ENCODE measurements at places on chromosomes 5 and 9. TPM values are rescaled to one million over a fixed set of nuclear protein-coding genes. Genes with fewer than 3 reads are reported as not detected.

ZNF367 gene
- 4.3 TPM for total RNA-seq

DNA sequence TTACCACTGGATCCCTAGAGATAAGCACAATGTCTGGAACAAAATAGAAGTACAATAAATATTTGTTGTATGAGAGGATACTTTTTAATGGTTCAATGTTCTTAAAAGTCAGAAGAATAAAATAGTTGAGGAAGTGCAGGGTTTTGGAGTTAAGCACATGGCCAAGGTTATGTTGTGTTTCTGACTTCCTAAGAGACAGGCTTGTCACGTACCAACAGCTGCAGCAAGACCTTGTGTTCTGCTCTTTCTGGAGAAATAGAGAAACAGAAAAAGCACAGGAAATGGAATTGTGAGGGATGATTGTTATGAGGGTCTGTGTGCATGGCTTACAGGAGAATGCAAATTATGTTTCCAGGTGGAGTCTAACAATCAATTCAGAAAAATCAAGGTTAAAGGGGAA, 12.9 kb downstream of the CARTPT start:
- DNase-seq: no peak

DNA sequence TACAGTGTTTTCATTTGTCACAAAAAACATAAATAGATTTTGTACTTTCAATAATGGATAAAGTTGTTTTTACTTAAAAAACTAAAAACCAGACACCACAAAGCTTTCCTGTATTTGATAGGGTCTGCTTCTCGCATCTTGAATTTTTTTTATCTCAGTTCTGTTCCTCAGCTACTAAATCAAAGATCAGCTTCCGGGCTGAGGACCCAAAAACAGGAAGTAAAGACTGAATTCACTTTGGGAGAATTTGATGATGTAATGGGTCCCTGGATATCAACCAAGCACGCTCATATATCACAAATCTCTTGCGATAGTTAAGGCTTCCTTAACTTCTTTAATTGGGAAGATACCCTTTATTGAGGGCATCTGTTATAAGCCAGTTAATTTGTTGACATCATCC, 24.1 kb downstream of the ITK start:
- no peak for DNase-seq

SCAMP1 gene
- total RNA-seq: 25.9 TPM

DNA sequence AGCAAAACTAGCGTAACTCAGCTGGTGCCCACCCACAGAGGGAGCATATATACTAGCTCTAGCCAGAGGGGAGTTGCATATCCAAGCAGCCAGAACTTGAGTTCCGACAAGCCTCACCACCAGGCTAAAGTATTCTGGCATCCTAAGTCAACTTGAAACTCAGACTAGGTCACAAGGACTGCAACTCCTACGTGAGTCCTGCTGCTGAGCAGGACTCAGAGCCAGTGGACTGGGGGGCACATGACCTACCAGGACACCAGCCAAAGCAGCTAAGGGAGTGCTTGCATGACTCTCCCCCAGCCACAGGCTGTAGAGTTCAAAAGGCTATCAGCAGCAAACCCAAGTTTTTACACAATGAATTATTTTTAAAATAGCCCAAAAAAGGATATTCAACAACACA, 26.1 kb downstream of the SPDL1 start:
- DNase-seq: no peak

DNA sequence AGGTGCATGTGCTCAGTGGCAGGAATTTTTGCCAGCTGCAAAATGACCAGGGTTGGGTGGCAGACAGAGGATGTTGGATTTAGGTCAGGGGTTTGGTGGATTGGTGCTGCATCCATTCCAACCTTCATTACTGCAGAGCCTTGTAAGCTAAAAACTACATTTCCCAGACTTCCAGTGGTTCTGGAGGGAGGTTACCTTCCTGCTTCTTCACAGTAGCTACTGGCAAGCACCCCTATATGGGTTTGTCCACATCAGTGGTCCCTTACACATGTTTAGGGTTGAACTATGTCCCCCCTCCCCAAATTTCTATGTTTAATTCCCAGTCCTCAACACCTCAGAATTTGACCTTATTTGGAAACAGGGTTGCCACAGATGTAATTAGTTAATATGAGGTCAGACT, 20.7 kb upstream of the IL17B start:
- no peak for DNase-seq

CENPH gene
- total RNA-seq: 3.2 TPM

FAM221B gene
- not detected for total RNA-seq

PCDHGA11 gene
- total RNA-seq: 5.1 TPM

CEP72 gene
- total RNA-seq: 1.7 TPM

AIF1L gene
- 22.8 TPM for total RNA-seq

LRRC70 gene
- 1.2 TPM for total RNA-seq

GRCh38 chr5:162683284-162683683, 615.7 kb downstream of the GABRG2 start:
- DNase-seq: no peak

DNA sequence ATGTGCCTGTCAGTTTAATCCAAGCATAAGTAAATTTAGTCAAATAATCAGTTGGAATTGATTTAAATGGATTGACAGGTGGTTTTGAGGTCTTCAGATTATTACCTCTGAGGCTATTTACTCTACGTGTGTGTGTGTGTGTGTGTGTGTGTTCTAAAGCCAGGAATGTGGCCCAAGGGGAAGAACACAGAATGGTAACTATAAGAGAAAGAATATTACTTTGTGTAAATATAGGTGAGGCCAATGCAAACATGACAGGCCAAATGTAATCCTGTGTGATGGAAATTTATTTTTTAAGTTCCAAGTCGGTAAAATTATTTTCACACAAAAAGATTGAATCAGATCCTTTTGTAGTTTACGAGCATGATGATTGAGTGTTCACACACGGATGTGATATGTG, 390.0 kb downstream of the PLK2 start:
- no peak for DNase-seq

OSMR gene
- 10.9 TPM for total RNA-seq

DNA sequence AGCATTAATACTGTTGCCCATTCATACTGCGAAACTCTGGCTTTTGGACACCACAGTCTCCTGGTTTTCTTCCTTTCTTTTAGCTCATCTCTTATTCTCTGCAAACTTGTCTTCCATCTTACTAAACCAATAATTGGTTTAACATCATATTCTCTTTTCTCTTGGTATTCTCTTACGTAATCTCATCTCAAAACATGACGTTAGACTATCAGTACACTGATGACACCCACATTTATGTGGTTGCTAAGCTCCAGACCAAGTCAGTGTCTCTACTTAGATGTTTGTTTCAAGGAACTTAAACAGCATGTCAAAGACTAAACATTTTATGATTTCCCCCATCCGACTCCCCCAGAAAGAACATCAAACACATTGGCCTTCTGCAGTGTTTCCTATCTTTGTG, 2.1 kb downstream of the PRRC1 start:
- no peak for DNase-seq

PLPP7 gene
- total RNA-seq: 115 TPM

GRCh38 chr5:169862391-169862811, 117.9 kb downstream of the INSYN2B start:
- DNase-seq: no peak

DNA sequence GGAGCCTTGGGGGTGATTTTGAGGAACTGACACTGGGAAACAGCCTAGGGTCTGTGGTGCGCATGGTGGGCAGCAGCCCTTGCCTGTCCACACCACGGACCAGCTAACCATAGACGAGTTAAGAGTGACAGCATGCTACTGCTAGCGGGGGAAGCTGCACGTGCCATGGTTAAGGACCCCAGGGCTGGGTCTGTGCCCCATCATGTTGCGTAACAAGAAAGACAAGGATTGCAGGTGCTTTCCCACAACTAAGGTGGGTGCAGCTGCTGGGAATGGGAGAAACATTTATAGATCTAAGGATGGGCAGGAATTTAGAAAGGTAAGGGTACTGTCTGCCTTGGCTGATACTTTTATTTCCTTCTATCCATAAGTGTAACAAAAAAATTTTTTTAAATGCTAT, 17.9 kb upstream of the KCNMB1 start:
- DNase-seq: no peak

DNA sequence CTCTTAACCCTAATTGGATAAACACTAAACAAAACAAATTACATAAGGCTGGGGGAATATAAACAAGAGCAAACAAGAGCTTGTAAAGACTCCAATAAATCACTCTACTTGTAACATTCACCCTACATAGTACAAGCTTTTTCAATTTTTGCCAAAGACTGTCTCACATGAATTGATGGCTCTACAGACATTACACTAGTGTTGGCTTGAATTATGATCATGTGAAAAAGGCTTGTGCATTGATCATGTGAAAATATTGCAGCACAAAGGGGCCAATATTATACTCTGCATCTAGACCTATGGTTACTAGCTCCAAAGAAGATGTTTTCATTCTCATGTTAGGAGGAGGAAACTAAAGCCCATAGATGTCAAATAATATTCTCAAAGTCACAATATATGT, 212.6 kb downstream of the MCTP1 start:
- no peak for DNase-seq

- DNase-seq: no peak
Measured at GRCh38 chr5:52554293-52554692, 233.4 kb upstream of the ITGA1 start.

GRCh38 chr9:2459756-2460155, 161.8 kb upstream of the VLDLR start:
- no peak for DNase-seq

DNA sequence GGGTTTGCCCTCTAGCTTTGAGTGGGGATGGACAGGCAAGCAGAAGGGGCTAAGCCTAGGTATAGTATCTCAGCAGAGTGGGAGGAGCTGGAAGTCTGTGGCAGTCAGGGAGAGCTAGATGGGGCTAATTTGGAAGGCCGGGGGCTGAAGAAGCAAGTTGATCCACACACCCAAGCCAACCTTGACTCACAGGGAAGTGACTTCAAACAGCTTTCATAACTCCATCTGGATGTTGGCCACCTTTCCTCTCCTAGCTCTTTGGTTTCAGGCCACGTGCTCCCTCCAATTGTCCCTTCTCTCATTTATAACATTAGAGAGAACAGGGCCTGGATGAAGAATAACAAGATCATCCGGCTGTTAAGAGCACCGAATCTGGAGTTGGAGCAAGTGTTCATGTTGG, 36.8 kb downstream of the EGR1 start:
- DNase-seq: no peak

EPB41L4A gene
- total RNA-seq: 20.5 TPM

DNA sequence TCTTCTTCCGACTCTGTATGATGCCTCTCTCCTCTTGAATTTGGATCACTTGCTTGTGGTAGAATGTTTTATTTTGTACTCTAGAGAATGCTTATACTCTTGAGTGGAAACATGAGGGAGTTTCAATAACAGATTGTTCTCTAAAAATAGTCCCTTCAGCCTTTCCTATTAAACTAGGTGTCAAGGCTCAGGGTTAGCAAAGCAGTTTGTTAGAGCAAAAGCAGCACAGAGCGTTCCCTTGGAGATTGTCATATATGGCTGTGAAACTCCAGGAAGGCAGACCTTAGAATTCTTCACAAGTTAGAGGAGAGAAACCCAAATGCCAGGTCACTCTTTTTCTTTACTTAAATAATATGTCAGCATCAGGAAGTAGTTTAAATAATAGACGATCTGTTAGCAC, 33.0 kb downstream of the MAMDC2 start:
- DNase-seq: no peak

GRCh38 chr9:13707612-13708576, 428.4 kb upstream of the MPDZ start:
- no peak for DNase-seq

ZFP62 gene
- total RNA-seq: 16.6 TPM

DNA sequence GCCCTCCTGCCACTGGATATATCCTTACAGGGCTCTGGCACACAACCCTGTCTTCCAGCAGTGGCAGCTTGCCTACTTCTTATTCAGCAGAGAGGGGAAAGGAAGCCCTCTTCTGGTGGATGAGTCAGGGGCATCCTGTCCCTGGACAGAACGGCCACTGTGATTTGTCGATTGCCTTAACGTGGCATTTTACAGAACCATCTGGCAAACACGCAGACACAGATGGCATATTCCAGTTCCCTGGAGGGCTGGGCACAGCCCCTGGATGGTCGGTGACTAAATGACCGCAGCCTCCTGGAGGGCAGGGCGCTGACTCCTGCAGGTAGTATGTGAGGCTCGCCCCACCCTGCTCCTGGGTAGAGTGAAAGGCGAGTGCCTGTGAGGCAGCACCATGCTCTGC, 62.1 kb downstream of the DCP2 start:
- DNase-seq: no peak

- DNase-seq: no peak
Measured at GRCh38 chr9:94656200-94656599, 16.9 kb upstream of the FBP1 start.

AFAP1L1 gene
- total RNA-seq: 42.2 TPM

GRCh38 chr5:60437308-60437707, 262.7 kb downstream of the DEPDC1B start:
- no peak for DNase-seq

MRPS2 gene
- total RNA-seq: 41.7 TPM

DNA sequence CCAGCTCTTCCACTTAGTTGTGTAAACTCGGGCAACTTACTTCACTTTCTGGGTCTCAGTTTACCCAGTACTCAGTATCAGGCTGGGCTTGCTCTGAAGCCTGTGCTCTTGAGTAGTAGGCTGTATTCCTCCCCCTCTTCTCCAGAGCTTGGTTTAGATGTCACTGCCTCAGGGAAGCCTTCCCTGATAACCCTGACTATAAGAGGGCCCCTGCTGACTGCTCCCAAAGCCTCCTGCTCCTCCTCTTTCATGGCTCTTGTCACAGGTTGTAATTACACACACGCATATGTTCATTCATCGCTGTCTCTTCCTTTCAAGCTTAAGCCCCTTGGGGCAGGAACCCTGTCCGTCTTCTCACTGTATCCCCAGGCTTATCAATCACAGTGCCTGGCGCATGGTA, 140.2 kb downstream of the RGS3 start:
- no peak for DNase-seq

SLCO4C1 gene
- 0.08 TPM for total RNA-seq

GRXCR2 gene
- total RNA-seq: 9.6 TPM

- DNase-seq: no peak
Measured at GRCh38 chr5:149162401-149163084, 21.2 kb downstream of the ABLIM3 start.

GRCh38 chr5:56202483-56202882, 30.6 kb downstream of the ANKRD55 start:
- no peak for DNase-seq

SLC36A3 gene
- not detected for total RNA-seq

C5orf63 gene
- 11.1 TPM for total RNA-seq

Measured in Right ventricle myocardium superior (tissue), 1 donor.